Renal cortex interstitium (tissue), 15 donors: ENCODE measurements at places on chromosomes 5 and 9. TPM values are rescaled to one million over a fixed set of nuclear protein-coding genes. Genes with fewer than 3 reads are reported as not detected.

MARCOL gene
- not detected for polyA plus RNA-seq

MARVELD2 gene
- polyA plus RNA-seq: 24.4 TPM

SLC6A3 gene
- polyA plus RNA-seq: 0.31 TPM

COL23A1 gene
- 8.7 TPM for polyA plus RNA-seq

FRMD3 gene
- polyA plus RNA-seq: 16.8 TPM

ZNF618 gene
- 46.5 TPM for polyA plus RNA-seq

PCDHB9 gene
- polyA plus RNA-seq: 4.3 TPM

IL31RA gene
- polyA plus RNA-seq: 0.06 TPM

DNA sequence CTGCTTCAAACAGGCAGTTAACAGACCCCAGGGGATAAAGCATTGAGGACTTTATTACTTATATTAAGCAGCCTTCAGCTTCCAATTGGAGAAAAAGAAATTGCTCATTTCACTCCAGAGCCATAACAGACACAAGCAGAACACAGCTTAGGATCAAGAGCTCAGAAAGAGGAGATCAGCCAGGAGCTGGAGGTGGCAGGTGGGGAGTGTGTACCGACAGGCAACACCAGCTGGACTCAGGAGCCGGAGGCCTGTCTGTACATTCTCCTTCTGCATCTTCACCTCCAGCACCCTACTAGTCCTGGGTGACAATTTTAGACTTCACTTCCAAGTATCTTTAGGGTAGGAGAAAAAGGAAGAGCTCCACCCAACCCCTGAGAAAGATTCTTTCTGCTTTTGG is 35.8 kb downstream of the NRG2 start:
- no peak for DNase-seq

- DNase-seq: no peak
Observed at GRCh38 chr5:109911731-109912130, 222.0 kb downstream of the MAN2A1 start.

DNA sequence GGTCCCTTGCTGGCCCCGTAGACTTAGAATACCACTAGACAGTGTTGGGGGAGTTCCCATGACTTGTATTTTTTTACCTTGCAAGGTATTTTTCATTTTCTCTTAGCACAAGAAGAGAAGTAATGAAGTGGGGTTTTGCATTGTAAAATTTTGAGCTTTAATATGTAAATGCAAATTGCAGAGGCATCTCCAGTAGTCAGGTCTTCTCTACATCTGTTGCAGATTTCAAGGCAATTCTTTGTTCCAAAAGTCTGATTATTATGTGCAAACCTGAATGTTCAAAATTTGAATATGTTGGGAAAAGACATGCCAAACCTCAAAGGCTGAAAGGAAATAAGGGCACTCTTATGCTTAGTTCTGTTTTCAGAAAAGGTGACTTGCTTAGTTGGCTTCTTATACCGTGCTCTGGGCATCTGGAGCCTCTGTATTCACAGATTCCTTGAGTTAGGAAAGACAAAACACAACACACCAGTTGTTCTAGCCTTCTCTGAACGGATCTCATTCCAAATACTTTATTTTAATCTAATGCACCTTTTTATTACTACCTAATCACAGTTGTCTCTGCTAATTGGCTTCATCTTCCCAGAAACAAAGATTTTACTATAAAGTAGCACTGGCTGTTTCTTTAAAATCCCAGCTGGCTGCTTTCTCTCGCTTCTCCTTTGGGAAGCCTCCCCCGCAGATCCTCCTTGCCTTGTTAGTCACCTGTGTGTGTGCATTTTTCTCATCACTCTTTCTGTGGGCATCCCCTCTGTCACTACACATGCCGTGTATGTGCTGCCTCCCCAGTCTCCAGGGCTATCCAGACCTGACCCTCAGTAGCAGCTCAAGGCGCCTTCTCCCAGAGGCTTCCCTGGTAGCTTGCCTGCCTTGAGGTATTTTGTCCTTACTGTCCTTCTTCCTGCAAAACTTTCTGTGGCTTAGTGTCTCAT is 138.2 kb downstream of the TLE4 start:
- DNase-seq: no peak

DNA sequence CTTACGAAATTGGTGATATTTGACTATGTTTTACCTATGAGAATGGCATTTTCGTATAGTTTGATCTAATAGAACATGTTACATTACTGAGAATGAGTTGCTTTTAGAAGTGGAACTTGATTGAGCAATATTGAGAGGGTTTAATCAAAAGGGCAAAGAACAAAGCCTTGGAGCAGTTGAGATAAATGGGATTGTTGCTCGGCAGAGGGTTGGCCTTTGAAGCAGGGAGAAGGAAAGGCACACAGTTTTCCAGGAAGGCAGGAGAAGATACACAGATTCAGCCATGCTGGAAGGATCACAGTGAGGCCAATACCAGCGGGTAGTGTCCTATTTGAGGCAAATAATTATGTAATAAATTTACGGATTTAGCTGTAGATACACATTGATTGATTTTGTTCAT is 19.5 kb downstream of the MAN2A1 start:
- DNase-seq: no peak

DNA sequence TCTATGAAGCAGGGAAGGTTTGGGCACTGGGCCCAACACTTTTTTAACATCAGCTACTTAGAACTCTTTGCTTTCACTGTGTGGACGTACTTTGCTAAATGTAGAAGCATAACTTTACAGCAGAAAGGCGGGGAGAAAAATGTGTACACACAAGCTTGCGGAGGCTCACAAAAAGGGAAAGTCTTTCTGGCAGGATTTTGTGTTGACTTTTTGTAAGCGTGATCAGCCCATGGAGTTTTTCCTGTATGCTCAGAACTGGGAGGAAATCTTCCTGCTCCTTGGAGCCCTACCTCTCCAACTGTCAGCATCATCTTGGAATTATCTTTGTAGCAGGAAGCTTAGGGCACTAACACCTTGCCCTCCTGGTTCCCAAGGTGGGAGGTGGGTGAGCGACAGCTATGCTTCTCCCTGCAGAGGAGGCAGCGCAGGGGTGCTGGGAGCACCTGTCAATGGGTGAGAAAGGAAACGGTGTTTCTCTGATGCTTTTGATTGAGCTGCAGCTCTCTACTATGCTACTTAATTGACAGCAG is 321.9 kb downstream of the GADD45G start:
- no peak for DNase-seq

DNA sequence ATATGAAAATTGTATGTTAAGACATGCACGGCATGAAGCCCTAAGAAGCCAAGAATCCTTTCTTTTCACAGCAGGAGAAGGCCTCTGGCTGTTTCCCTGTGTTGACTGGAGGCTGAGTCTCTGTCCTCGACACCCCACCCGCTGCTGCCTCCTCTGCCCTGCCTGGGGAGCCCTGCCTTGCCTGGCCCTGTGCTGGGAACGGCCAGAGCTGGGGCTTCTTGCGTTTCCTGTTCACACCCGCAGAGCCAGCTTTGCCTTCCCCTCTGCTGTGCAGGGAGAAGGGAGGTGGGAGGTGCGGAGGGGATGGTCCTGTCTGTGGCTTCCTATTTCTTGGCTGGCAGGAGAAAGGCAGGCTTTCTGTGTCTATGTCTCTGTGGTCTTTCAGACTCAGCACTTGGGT is 6.9 kb upstream of the GMCL2 start:
- DNase-seq: no peak

- no peak for DNase-seq
Observed at GRCh38 chr9:129237164-129237611, 59.1 kb upstream of the IER5L start.

GRCh38 chr5:74541381-74541781 is 99.1 kb downstream of the ENC1 start:
- DNase-seq: no peak

DNA sequence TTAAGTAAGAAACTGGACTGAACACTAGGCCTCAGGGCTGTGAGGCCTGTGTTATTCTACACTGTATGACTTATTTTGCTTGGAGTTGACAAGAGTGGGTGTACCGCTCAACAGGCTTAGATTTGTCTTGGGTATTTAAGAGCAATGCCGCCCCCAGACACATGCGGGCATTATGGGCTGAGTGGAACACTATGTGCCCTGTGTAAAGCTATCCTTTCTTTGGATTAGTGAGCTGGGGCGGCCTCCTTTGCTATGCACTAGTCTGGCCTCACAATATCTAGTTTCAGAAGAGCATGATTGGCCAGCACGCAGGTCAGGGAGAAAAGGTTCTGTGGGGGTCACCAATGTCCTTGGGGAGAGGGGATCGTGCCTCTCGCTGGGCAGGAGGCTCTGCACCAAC is 206.3 kb upstream of the GDNF start:
- no peak for DNase-seq

DNA sequence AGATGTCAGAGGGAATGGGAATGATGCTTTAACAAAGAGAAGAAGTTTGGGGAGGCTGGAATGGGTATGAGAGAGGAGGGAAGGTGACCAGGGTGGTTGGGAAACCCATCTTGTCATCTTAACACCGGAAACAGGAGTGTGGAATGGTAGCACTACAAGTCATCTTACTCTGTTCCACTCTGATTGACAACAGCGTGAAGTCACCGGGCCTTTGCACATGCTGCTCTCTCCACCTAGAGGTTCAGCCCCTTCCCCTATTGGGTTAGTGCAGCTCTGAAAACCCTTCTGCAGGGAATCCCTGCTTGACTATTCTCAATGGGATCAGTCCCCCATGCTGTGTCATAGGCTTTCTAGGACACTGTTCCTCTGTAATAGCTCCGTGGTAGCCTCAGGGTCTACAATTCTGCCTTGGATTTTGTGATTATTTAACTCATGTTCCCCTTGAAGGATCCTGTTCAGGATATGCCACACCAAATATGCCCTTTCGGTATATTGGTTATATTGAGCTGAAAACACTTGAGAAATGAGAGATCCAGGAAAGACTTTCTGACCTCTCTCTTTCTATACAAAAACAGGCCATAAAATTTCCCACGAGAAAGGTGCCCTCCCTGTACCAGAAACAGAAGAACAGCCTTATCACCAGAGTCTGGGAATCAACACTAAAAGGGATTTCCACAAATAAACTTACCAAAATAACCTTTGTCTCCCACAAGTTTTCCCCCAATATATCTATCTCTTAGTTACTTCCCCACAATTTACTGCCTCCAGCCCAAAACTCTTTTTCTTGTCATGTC is 86.3 kb downstream of the TLE1 start:
- DNase-seq: no peak

DNA sequence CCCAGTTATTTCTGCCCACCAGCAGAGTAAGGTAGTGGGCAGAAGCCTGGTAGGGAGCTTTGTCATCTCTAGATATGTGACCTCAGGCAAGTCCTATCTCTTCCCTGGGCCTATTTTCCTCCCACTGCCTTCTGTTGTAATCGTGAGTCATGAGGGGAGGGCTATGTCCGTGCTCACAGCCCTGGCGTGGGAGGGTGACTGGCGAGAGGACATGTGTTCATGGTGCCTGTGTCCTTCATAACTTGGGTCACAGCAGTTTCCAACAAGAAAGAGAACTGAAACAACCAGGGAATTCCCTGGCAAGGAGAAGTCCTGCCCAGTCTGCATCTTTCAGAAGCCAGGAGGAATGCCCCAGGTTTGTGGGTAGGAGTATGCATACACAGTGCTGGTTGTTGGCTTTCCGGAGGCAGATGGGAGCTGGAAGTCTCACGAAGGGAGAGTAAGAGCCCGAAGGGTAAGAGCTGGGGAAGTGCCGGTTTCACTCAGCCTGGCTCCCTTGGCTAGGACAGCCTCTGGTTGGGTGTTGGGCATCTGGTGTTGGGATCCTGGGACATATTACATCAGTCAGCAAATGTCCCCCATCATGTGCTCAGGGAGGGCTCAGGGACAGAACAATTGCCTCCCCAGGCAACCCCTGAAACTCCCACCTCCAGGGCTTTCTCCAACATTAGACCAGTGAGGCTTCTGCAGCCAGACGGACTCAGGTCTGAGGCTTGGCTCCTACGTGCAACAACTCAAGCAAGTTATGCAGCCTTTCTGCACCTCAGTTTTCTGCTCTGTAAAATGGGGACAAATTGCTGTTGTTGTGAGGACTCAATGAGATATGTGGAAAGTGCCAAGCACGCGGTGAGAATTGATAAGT is 4.3 kb upstream of the TIFAB start:
- DNase-seq: no peak

DNA sequence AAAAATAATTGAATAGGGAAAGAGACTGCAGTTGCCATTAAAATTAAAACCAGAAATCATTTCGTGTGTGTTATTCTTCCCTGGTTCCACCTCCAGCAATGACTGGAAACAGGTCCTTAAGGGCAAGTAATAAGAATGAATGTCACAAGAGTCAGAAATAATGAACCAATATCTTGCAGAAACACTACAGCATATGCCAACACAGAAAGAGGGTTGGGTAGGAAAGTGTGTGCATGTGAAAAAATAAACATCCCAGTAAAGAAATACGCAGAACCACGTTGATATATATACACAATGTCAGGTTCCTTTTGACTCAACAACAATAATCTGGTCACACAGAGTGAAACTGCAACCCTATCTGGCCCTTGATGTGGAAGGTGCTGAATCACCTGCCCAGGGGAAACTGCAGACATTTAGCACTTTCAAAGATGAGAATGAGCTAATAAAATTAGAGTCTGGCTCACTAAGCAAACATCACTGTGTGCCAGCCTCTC is 15.0 kb downstream of the HMHB1 start:
- DNase-seq: no peak

DNA sequence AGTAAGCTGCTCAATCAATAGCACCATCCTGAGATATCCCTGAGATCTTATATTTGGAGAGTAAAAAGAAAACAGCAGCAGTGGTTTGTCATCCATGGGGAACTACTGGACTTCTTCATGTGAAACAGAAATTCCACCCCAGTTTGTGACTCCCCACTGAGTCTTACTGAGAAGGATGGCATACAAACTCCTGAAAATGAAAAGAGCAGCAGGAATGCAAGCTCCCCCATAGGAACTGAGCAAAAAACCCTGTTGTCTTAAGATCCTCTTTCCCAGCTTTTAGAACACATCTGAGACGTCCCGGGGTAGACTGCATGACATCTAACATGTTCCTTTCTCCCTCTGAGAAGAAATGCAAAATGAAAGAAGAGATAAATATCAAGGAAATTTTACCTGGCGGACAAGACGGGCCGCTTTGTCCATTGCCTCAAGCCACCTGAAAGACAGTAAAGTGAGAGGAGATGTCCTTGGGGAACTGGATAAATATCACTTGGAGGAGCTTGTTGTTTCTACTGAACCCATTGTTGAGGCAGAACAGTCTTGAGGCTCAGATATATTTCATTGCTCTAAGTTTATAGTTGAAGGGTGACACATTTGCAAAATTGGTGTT is 117.1 kb downstream of the NUDT12 start:
- DNase-seq: no peak

GRCh38 chr9:38215465-38215864 is 146.4 kb upstream of the SHB start:
- no peak for DNase-seq
